ENCODE measurements at places on chromosomes 6 and 20.

GRCh38 chr6:149194820-149195558 is 122.5 kb upstream of the TAB2 start:
- no peak for DNase-seq

DNA sequence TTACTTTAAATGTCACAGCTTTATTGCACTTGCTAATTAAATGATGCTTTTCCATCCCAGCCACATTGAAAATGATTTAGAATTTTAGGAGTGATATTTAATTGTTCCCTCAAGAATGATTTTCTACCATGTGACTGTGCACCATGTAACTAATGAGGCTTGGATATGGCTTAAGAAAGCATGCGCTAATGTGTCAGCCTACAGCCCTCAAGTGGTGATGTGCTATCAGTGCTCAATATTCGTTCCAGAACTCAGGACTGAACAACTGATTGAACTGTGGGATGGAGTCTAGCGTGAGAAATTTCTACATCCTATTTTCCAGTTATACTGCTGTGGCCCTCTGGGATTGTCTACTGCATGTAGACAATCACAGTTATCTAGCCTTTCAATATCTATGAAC is 71.5 kb downstream of the PKIB start:
- DNase-seq, result no peak

DNA sequence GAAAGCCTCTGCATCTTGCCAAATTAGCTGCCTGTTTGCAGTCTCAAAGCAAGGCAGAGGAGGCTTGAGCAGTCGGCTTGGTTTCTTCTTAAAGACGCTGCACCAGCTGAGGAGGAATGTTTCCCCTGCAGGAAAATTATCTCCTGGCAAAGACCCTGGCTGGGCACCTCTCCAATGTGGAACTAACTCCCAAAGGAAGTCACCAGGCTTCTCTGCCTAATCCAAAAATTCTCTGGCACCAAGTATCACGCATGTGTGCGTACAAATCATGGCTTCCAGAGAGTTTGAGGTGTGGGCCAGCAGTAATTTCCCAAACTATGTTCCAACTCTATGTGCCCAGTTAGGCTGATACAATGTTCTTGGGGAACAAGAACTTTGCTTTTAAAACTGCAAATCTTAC is 176.2 kb downstream of the KIF16B start:
- no peak for DNase-seq

DNA sequence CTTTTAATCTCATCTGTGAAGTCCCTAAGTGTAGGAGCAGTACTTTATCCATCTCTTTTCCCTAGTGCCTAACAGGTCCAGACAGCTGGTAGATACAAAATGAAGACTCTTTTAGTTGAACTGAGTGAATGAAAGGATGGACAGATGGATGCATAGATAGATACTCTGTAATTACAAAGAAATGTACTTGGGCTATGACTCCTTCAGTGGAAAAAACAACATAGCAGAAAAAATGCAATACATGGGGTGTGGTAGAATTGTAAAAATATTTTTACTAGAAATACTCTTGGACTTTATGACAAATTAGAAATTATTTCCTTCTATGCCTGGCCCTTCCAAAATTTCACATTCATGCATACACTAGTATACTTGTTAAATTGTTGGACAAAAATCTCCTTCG is 29.3 kb downstream of the KCNQ5 start:
- no peak for DNase-seq

DNA sequence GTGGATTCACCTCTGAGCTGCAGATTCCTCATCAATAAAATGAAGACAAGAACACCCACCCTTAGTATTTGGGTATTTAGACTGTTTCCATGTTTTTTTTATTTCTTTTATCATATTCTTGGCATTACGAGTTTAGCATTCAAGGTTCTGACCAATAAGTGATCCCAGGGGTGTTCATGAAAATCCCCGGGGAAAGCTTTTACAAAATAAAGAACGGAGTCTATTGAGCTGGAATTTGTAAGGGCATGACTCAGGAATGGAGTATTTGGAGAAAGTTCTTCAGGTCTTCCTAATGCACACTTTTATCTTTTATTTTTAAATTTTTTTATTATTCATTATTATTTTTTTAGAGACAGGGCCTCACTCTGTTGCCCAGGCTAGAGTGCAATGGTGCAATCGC is 19.4 kb upstream of the TOX2 start:
- DNase-seq, result no peak

- no peak for DNase-seq
These were observed 68.5 kb downstream of the TMEM200A start for GRCh38 chr6:130434174-130434873.

DNA sequence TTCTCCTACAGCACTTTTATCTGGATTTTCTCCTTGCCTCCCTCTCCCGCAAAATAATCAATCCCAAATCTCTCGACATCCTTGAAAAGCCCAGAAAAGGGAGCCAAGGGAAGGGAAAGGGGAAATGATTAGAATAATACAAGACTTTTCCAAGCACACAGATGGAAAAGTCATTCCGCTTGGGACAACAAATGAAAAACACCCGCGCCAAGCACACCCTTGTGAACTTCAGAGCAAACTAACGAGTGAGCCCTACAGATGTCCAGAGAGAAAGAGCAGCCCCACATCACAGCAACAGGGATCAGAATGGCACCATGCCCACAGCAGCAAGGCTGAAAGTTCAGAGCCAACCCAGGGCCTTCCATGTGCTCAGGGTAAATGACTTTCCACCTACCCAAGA is 49.6 kb downstream of the NINL start:
- DNase-seq, result no peak

GRCh38 chr6:33817489-33817888 is 13.7 kb upstream of the MLN start:
- no peak for DNase-seq

GRCh38 chr20:21090721-21091120 is 15.4 kb downstream of the LINC00237 start:
- DNase-seq, result no peak

- no peak for DNase-seq
These were observed 176.9 kb upstream of the SUPT3H start for GRCh38 chr6:45554591-45554990.

- DNase-seq, result no peak
These were observed 208.4 kb upstream of the DTNBP1 start for GRCh38 chr6:15871276-15871675.

DNA sequence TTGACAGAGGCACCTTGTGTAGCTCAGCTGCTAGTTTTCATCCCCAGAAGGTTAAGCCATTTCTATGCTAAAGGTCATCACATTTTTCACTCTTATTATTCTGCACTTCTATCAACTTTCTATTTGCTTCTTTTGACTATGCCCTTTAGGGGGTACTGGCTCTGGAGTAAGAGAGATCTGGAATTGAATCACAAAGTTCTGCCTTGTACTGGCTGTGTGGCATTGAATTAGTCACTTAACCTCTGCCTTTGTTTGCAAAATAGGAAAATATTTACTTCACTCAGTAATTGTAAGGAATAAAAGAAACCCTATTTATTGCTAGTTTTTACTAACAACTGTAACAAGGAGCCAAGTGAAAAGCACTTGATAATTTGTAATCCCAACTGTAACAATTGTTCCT is 56.8 kb upstream of the MTRF1L start:
- no peak for DNase-seq

- DNase-seq, result peak; percentile 25
These were observed 944.8 kb upstream of the CITED2 start for GRCh38 chr6:140319209-140319608.

DNA sequence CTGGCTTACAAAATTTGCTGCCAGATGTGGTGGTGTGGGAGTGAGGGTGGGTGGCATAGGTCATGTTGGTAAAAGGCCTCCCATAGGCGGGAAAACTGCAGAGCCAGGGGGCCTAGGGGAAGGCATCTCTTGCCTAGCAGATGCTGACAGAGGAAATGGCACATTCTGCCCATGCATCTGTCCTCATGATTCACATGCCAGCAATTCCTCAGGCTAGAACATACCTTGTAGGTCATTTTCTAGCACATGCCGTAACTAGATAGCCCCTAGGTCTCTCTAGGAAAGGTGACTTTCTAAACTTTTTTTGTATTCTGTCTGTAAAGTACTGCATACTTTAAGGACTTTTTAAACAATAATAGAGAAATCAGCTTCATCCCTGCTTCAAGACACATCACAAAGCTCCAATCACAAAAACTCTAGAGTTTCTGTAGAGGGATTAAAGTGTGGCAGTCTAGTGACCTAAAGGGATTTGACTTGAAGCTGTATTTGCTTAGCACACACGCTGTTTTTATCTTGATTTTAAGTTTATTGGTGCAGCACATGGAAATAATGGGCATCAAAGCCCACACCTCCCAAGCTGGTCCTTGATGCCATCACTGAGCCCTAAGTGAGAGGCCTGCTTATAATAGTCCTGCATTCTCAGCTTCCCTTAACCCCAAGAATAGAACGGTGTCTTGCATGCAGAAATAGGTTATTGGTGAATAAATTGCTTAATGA is 55.2 kb downstream of the ANKEF1 start:
- no peak for DNase-seq

GRCh38 chr6:111260570-111261298 is 173.4 kb downstream of the SLC16A10 start:
- DNase-seq, result no peak

- no peak for DNase-seq
These were observed 32.9 kb upstream of the MRGBP start for GRCh38 chr20:62763404-62763803.

DNA sequence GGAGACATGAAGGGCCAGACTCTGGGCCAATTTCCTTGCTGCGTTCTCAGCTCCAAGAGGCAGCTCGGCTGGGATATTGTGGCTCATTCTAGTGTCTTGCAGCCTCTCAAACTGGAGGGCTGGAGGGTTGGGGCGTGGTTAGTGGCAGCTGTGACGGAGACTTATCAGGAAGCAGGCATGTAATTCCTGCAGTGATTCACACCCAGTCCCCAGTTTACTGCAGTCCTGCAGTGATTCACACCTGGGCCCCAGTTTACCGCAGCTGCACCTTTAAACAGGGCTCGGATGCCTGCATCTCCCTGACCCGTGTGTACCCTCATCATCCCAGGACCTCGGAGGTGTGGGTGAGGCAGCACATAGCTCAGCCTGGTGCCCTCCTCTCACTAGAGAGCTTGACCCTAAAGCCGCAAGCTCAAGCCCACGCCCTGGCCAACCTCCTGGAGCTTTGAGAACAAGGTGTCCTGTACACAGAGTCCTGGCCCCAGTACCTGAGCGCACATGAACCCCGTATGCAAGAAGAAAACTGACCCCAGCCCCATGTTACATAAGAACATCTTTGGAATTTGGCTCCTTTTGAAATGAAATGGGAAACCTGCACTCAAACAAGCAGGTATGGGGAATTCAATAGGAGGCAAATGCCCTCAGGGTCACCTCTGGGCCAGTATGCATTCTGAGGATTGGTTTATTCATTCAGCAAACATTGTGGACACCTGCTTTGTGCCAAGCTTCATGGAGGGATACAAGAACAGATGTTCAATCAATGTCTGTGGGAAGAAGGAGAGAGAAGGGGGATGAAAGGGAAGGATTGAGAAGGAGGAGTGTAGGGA is 55.3 kb upstream of the FAM83D start:
- no peak for DNase-seq

GRCh38 chr6:98847779-98848538 is 13.6 kb downstream of the POU3F2 start:
- no peak for DNase-seq

- no peak for DNase-seq
These were observed 17.0 kb upstream of the SNX3 start for GRCh38 chr6:108277831-108278230.

- peak; percentile 2 for DNase-seq
These were observed 66.6 kb upstream of the CTNNBL1 start for GRCh38 chr20:37627060-37627766.

GRCh38 chr20:52681288-52681687 is 290.9 kb upstream of the TSHZ2 start:
- DNase-seq, result no peak

DNA sequence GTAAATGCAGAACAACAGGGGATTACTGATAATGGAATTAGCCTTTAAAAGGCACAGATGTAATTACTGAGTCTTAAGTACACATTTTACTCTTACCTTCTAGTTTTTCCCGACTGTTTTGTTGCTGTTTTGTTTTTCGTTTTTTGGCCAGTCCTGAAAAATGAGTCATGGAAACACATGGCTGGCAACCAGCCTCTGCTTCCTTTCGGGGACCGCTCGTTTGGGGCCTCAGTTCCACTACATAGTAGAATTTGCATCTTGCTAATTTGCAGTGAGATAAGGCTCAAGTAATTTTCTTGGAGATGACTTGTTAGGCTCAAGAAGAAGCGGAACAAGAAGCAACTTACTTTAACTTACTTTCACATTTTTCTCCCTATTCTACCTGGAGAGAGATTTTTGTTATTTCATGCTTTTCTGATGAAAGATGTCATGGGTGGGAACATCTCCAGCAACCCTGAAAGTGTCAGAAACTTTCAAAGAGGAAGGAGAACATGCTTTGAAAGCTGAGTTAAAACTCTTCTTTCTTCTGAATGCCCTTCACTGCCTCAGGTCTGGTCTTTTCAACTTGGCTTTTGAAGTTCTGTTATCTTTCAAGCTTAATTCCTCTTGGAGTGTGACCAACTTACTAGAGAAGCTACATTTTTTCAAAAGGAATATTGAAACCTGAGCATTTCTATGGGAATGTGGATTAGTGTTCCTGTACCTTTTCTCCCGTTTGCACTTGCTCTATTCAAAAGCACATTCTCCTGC is 71.5 kb upstream of the HDAC2 start:
- no peak for DNase-seq

DNA sequence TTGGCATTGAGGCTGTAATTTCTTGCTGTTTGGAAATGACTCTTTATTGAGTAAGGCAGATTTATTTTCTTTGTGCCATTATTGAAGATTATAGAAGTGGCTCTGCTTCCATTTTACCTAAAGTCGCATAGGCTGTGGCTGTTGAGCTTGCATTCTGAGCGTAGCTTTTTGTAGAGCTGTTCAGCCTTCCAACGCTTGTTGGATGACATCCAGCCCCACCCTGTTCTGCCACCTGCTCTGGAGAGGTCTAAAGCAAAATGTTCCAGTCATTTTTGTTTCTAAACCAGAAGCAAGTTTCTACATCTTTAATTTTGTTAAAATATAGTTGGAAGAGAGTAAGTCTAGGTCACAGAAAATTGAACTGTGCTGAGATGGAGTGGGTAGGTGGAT is 24.4 kb downstream of the UST start:
- no peak for DNase-seq

DNA sequence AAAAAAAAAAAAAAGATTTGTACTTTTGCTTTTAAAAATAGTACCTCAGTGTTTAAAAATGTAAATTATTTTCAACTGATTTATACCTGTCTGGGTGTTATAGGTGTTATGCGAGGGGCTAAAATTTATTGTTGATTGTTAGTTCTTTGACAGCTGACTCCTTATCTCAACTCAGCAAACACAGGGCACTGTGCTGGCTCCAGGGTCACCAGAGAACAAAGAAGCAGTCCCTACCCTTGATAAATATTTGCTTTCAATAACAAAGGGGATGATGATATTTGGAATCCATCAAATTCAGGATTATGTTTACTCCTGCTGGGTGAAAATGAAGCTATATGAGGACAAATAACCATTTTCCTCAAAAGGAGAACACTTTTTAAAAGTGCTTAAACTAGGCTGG is 34.2 kb upstream of the KAT14 start:
- no peak for DNase-seq

Measured in kidney glomerular epithelial cell (primary cell).